ENCODE measurements at places on chromosomes 11 and 22.

GRCh38 chr22:42743501-42743991 lies 22.9 kb upstream of the A4GALT start:
- DNase-seq: peak; percentile 98

DNA sequence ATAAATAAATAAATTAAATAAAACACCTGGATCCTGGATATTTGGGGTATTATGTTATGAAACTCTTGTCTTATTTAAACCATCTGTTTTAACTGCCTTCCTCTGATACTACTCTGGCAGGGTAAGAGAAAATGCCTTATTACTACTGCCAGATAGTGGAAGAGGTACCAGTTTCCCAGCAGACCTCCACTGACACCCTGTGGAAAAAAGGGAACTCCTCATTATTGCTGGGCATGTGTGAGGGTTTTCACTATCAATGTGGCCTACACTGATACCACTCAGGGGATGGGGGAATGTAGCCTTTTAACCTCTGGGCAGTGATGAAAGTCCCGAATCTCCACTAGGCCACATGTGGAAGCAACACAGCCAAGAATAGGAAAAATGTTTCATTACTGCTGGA lies 121.0 kb downstream of the LUZP2 start:
- no peak for DNase-seq

DNA sequence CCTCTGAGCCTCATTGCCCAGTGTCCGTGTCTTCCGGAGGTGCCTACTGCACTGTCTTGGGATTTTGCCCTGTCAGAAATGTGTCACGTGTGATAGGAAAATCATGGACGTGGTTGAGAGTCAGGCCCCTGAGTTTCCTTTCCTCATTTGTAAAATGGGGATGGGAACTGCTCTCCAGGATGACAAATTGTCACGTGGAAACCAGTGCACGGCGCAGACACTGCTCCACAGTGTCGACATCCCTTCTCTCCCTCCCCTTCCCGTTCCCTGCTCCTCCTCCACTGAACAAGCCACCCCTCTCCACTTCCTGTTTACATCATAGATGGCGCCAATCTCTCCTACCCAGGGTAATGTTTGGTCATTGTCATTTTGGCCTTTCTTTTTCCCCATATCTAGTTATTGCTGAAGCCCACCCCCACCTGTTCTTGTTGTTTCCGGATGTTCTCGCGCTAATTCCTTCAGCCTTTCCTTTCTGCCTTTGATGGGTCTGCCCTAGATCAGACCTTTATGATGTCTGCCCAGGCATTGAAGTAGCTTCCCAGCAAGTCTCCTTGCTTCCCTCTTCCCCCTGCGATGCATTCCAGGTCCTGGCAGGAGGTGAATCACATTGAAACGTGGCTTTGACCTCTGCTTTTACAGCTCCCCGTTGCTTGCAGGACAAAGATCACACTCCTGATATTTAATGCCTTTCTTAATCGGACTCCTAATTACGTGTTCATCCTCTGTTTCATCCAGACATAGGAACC lies 91.8 kb downstream of the TBC1D22A start:
- no peak for DNase-seq

- DNase-seq: no peak
Observed at GRCh38 chr11:70888061-70888460, 364.3 kb downstream of the SHANK2 start.

- DNase-seq: no peak
Observed at GRCh38 chr11:16926883-16927626, 87.2 kb downstream of the PLEKHA7 start.

- DNase-seq: no peak
Observed at GRCh38 chr22:37638391-37639069, 939 bp upstream of the SH3BP1 start.

GRCh38 chr11:111573821-111574249 lies 28.4 kb upstream of the SIK2 start:
- no peak for DNase-seq

- peak; percentile 44 for DNase-seq
Observed at GRCh38 chr11:26820739-26821138, 98.9 kb upstream of the SLC5A12 start.

DNA sequence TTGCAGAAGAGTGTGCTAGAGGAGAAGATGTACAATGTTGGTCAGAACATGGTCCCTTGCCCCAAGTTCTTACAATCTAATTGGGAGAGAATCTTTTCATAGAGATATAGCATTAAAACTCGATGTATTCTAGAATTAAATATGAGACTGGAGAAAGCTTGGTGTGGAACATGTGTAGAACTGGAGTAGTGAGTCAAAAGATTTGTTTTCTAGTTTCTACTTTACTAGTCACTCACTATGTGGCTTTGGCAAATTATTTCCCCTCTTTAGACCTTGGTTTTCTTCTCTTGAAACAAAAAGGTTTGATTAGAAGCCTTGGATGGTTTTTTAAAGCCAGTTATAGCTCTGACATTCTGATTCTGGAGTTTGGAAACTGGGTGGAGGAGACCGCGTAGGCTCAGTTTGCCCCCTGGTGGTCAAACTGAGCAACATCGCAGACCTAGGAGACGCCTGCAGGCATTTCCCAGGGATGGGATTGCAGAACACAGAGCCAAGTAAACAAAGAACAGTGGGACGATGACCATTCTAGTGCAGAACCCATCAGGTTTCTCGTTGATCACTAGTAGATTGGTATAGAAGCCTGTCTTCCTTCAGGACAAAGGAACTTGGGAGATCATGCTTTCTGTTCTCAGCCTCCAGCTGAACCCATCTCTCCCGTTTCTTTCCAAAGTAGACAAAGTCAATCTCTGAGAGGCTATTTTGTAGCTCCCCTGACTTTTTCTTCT lies 8.5 kb upstream of the CHRDL2 start:
- peak; percentile 55 for DNase-seq

- no peak for DNase-seq
Observed at GRCh38 chr11:68116974-68117373, 4.2 kb downstream of the CHKA start.

All from LHCN-M2 (cell line).